Globus pallidus (tissue), 1 donor: ENCODE measurements at places on chromosomes 4 and X.

- no peak for DNase-seq
These were observed 36.6 kb downstream of the PCGF3 start for GRCh38 chr4:742096-742741.

- no peak for DNase-seq
These were observed 125.7 kb downstream of the CRLF2 start for GRCh38 chrX:1086444-1087409.

GRCh38 chr4:8506006-8506372 lies 65.4 kb downstream of the TRMT44 start:
- DNase-seq, result no peak

- peak; percentile 94 for DNase-seq
These were observed 53.2 kb downstream of the C4orf51 start for GRCh38 chr4:145732895-145733880.

DNA sequence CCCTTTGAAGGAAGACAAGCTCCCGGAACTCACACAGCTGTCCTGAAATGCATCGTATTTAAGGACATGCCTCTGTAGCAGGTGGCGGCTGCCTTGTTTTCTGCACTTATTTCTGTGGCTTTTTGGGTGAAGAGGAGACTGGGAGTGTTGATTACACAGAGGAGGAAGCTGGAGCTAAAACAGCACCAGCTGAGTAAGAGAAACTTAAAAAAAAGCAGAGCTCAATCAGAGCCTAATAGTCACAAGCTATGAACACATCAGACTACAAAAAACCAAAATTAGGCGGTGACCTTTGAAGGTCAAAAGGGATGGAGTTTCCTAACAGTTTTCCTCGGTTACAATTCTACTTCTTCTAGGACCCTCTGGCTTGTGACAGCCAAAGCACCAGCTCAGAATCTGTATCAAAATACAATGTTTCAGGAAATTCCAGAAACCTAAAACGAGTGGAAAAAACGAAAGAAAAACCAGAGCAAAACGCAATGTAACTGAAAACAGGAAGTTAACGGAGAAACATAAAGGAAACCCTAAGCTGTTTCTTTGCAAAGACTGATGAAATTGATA lies 13.5 kb downstream of the PRKX start:
- DNase-seq, result no peak

DNA sequence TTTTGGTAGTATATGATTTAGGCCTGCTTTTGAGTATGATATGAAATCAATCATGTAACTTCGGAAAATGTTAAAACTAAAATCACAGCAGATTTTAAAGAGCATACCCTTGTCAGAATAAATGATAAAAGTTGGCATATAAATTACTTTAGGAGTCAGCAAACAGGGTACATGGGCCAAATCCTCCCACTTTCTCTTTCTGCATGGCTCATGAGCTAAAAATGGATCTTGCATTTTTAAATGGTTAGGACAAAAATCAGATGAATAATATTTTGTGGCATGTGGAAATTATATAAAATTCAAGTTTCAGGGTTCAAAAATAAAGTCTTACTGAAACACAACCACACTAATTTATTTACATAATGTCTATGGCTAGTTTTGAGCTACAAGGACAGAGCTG lies 214.9 kb downstream of the GASK1B start:
- DNase-seq, result no peak

DNA sequence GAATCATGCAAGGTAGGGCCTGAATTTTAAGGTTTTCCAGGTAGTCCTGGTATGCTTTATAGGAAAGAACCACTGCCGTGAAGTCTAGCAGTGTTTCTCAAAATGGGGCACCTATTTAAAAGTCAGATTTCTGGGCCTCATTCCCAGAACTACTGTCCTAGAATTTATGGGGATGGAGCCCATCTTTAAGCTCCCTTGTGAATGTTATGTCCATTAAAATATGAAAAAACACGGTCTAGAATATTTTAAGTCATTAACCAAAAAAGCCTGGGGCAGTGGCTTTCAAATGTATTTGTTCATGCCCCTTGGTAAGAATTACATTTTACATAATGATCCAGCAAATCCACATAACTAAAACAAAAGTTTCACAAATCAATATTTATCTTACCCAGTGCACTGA lies 35.4 kb downstream of the GK start:
- no peak for DNase-seq

GRCh38 chr4:95178938-95179337 lies 369.8 kb downstream of the UNC5C start:
- DNase-seq, result no peak

DNA sequence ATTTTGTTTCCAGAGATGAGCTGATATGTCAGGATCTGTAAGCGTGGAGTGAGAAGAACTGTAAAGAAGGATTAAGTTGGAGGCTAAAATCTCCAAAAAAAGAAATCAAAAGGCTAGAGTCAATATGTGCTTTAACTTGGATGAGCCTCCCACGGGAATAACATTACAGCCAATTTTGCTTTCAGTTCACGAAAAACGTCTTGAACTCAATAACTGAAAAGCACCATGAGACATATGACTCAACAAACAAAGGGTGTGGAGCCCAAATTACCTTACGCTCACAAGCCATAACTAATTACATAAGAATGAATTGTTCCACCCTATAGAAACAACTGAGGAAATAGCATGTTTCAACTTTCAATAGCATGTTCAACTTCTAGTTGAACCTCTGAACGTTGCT lies 22.3 kb downstream of the TMPRSS11D start:
- no peak for DNase-seq

GRCh38 chr4:183107891-183108459 lies 8.9 kb downstream of the WWC2 start:
- no peak for DNase-seq

GRCh38 chrX:19857131-19857530 lies 30.3 kb downstream of the SH3KBP1 start:
- DNase-seq, result no peak
